Forelimb muscle (tissue), 1 donor: ENCODE measurements at places on chromosomes 12 and 14. TPM values are rescaled to one million over a fixed set of nuclear protein-coding genes. Genes with fewer than 3 reads are reported as not detected.

The TAS2R42 gene
- polyA plus RNA-seq = not detected

GRCh38 chr14:101705733-101706508 is 55.6 kb upstream of the PPP2R5C start:
- no peak for DNase-seq

DNA sequence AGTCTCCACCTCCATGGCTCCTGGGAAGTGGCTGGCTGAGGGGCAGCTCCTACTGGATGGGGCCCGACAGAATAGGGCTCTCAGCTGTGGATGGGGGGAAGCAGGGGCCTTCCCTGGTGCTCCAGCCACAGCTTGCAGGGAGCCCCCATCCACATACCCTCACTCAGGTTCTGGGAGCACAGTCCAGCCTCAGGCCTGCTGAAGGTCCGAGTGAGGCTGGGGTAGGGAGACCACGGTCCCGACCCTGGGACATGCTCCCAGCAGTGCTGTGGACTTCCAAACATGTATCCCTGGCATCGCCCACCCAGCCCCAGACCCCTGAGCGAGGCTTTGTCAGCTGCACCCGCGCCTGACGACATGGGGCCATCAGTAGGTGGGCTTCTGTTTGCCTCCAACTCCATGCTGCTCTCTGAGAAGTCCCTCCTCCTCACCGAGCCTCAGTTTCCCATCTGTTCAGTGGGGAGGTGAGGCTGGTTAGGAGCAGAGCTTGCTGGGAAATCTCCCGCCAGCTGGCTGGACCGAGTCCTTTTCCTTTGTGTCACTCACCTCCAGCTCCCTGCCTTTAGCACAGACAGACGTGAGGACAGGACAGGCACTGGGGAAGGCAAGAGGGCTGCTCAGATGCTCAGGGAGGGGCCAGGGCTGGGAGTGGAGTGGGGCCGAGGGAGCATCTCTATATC is 9.1 kb upstream of the ATG101 start:
- no peak for DNase-seq

The RERG gene
- 4.7 TPM for polyA plus RNA-seq

- no peak for DNase-seq
Measured at GRCh38 chr14:65098586-65098985, 3.7 kb downstream of the MAX start.
